ENCODE measurements at places on chromosomes 6 and 20.
A peak's percentile ranks its signal among the peaks of the same experiment; 100 is the strongest.

DNA sequence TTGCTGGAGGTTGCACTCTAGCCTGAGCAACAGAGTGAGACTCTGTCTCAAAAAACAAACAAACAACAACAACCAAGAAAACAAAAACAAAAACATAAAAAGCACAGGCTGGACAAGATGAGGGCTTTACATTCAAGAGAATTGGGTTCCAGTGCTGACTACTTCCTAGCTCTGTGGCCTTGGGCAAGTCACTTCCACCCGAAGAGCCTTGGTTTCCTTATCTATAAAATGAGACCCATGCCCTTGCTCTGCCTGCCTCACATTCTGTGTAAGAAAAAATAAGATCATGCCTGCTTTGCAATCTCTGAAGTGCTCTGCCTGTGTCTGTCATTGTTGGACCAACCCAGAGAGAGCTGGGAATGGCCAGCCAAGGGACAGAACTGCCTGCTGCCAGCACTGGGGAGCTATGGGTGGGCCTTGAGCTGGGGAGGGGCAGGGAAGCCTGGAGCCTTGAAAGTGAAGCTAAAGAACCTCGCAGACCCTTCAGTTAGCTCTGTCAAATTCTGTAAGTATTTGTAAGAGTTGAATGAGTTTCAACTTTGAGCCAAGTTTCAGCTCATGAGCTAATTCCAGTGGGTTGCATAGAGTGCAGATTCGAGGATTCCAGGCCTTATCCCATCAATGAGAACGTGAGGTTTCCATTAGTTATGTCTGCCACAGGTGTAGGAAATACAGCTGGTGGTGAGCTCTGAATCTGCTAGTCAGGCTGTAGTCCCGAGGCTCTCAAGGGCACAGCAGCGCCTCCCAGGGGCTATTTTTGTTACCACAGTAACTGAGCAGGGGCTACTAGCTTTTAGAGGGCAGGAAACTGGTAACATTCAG, 93.2 kb downstream of the DLGAP4 start:
- peak; percentile 14 for DNase-seq

- DNase-seq: no peak
These were observed 41.8 kb downstream of the BMP7 start for GRCh38 chr20:57224641-57225138.

GRCh38 chr6:83068616-83069015, 1.1 kb downstream of the DOP1A start:
- no peak for DNase-seq

DNA sequence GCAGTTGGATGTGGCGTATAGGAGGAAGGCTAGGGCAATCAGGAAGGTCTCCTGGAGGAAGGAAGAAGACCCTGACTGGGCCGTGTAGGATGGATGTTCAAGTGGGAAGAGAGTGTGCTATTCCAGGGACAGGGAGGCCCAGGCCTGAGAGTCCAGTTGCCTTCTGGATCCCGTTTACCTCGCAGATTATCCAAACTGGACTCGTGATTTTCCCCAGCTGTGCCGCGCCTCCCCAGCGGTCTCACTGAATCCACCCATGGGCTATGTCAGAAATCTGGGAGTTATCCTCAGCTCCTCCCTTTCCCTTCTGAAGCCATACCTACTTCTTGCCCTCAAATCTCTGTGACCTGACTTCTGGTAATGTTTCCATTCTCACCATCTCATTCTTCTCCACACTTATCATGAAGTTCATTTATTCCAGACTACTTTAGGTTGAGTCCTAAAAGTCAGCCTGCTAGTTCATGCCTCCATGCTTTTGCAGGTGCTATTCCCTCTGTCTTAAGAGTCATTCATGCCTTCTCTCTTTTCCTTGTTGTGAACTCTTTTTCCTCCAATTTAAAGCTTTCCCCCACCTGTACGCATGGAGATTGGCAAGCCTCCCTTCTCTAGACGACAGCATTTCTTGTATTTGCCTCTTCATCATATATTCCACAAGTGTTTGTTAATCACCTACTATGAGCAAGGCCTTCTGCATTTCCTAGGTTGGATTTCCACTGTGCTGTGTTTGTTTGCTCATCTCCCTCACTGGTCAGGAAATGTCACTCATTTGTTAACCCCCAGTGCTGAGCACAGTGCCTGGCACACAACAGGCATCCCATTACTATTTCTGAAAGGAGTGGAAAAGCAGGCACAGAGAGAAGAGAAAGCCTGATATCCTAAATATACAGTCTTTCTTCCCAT, 2.7 kb downstream of the SDCBP2 start:
- DNase-seq: no peak

- DNase-seq: no peak
These were observed 47.2 kb downstream of the RPP40 start for GRCh38 chr6:4956625-4957024.

DNA sequence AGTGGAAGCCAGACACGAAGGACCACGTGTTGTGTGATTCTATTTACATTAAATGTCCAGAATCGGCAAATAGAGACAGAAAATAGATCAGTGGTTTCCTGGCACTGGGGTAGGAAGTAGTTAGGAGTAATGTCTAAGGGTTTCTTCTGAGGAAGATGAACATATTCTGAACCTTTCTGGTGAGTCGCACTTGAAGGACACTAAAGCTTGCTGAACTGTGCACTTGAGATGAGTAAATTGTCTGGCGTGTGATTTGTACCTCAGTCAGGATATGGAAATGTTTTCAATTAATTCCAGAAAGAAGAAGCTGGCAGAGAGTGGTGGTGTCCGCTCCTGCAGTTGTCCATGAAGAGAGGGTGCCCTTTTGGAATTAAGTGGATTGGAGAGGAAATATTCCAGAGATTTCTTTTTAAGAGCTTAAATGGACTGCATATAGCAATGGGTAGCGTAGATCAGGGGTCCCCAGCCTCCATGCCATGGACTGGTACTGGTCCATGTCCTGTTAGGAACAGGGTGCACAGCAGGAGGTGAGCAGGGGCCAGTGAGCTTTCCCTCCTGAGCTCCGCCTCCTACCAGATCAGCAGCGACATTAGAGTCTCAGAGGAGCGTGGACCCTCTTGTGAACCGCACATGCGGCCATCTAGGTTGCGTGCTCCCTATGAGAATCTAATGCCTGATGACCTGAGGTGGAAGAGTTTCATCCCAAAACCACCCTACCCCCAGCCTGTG, 12.4 kb upstream of the KIF25 start:
- no peak for DNase-seq

DNA sequence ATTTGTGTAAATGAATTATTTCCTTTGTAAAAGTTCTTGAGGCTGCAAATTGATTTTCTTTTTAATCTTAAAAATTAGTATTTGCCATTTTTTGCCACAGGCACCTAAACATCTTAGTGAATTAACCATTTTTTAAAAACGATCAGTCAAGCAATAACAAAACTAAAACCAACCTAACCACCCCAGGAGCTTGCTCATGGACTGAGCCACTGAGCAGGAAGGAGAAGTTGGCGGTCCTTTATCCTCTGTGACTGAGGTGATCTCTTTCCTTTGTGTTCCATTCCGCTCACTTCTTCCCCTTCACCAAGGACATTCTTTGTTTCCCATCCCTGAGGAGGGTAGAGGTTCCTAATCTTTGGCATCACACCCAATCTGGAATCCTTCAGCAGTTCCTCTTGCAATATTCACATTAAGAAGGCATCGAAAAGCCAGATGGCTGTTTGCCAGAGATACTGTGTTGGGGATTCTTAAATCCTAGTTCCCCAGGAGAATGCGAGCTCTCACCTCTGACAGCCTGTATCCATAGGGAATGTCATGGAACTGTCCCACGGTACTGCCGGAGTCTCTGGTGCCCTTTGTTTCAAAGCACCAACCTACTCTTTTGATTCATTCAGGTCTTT, 30.5 kb downstream of the RPRD1B start:
- no peak for DNase-seq

DNA sequence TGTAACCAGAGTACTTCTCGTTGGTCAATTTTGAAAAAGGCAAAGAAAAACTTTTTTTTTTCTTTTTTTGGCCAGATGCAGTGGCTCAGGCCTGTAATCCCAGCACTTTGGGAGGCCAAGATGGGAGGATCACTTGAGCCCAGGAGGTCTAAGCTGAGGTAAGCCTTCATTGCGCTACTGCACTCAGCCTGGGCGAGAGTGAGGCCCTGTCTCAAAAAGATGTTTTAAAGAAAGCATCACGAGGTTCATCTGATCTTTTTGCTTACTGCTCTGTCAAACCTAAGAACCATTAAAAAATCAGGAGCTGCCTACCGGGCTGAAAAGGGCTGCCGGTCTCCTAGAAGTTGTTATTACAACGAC, 607 bp downstream of the LYRM2 start:
- no peak for DNase-seq

DNA sequence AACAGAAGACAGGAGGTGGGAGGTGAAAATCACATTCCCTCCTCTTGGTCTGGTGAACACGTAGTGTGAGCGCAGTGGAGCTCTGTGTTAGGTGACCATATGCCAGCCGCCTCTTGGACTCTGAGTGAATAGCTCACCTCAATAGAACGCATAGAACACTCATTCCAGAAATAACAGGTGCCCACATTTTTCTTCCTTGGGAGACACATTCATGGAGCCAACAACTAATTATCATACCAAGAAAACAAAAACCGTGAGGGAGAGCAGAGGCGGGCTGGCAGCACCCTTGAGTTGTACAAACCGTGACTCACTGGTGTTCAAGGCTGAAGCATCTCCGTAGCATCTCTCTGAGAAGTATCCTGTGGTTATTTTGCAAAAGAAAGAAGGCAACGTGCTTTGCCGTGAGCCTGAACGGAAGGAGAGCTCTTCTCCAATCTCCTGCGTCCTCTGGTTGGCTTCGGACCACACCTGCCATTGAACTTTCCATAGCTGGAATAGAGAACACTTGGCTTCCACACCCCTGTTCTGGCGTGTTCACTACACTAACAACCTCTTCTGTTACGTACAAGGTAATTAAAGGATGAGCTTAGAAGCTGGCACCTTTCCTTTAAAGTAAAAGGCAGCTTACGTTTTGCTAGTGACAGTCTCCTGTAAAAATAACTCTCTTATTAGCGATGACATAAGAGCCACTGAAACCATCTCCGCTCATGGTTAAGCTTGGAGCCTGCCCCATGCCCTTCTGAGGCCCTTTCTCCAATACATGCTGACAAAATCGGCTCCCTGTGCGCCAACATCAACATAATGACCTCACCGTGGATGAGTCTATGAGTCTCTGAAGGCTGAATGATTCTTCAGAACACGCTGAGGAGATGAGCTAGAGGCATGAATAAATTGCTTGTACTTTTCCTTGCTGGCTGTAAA, 30.2 kb upstream of the SGK1 start:
- DNase-seq: no peak

DNA sequence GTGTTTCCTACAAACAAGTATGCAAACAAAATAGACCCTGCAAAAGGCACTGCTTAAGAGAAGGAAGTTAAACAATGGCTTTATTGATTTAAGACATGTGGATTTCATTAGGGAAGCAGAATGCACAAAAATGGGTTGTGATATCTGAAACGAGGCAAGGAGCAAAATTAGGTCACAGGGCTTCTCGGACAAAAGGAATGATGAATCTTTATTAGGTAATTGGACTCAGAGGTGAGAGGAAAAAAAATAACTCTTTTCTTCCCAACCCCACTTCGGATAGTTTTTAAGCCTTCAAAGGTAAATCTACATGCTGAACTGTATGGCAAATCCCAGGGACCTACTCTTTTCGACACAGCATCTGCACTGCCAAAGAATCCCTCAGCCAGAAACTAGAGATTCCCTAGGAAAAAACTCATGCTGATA, 183.0 kb upstream of the TAB2 start:
- DNase-seq: no peak

DNA sequence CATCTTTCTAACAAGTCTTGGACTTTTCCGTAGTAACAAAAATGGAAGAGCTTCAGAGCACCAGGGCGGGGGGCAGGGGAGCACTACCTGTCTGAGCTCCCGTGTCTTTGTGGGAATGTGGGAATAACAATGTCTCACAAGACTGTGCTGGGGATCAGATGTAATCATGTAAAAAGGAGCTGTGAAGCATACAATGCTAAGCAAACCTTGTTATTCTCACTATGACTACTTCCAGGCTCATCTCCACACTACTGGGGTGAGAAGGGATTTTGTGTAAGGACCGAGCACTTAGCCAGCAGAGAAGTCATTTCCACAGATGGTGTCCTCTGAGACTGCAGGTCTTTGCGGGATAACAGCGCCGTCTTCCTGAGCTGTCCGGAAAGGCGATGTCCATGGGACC, 27.1 kb downstream of the PRR18 start:
- DNase-seq: no peak

- DNase-seq: no peak
These were observed 127.9 kb downstream of the SLC23A2 start for GRCh38 chr20:4873396-4873795.

GRCh38 chr6:163640641-163641040, 226.1 kb downstream of the QKI start:
- DNase-seq: no peak

DNA sequence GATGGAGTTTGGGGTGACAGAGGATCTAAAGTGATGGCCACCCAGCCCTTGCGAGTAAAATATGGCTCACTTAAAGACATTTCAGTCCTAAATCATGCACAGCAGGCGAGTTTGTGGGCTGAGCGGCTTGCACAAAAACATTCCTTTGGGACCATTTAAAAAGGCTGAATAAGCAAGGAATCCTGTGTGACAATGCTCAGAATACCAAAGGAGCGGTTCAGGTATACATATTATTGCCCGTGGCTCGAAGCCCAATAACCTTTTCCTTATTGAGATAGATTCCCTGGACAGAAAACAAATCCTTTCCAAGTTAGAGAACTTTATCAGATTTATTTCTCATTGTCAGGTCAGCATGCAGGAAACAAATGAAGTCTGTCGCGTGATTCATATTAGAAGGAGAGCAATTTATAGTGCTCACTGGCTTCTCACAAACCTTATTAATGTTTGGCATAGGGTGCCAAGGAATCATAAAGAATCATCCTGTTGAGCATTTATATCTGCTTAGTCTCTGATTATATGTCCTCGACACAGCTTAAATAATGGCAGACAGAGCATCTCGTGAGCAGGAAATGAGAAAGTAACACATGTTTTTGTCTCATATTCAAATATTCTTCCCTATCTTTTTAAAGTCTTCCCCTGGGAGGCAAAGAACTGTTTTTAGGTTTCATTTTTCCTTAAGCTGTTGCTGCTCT, 121.3 kb downstream of the TRMT11 start:
- no peak for DNase-seq

- no peak for DNase-seq
These were observed 25.9 kb downstream of the GLO1 start for GRCh38 chr6:38676974-38677544.

- DNase-seq: no peak
These were observed 127.0 kb downstream of the MAFB start for GRCh38 chr20:40562031-40562430.

DNA sequence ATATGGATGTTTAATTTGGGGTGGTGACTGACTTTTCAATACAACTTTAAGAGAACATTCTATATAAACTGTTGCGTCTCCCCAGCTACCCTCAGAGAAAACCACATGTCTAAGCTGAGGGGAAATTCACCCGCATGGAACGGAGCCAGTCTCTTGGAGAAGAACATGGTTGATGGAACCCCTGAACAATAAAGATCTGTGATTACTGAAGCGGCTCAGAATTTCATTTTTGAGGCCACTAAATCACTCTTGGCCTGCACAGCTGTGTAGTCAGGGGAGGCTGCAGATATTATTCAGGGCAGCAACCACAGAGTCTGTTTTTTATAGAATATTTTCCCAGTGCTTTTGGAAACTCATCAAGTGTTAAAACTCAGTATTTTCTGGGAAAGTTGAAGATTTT, 73.8 kb downstream of the EYA4 start:
- no peak for DNase-seq

Data from COR-L47 (cell line).